T-cell (primary cell): ENCODE measurements at places on chromosomes 5 and 9. TPM values are rescaled to one million over a fixed set of nuclear protein-coding genes. Genes with fewer than 3 reads are reported as not detected.
A peak's percentile ranks its signal among the peaks of the same experiment; 100 is the strongest.

DNA sequence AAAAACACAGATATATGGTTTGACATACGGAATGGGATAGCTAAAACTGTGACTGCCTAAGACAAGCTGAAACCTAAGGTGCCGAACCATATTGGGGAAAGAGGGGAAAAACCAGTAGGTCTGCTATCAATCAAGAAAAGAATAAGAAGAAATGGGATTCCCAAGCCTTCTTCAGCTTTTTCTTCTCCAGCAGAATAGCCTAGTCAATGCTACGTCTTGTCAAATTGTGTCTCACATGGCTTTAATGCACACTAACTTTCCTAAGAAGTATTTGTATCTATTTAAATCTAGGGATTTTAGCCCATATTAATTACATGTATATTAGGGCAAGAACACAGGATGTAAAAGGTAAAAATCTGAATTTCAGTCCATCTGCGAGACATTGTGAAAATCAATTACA, 797 bp upstream of the FBXO38 start:
- no peak for DNase-seq
- H3K27me3 ChIP-seq: no peaks in the 10 kb centered on the region
- no peaks in the 10 kb centered on the region for H3K36me3 ChIP-seq
- H3K4me1 ChIP-seq: peaks cover 41% of the 10 kb centered on the region
- H3K27ac ChIP-seq: peak overlapping the region; percentile 94

- peaks cover 51% of the 10 kb centered on the region for H3K4me1 ChIP-seq
- no peaks in the 10 kb centered on the region for H3K36me3 ChIP-seq
- no peak overlapping the region for H3K4me3 ChIP-seq
- DNase-seq: no peak
Observed at GRCh38 chr5:10635257-10635866, 71.5 kb downstream of the ANKRD33B start.

DNA sequence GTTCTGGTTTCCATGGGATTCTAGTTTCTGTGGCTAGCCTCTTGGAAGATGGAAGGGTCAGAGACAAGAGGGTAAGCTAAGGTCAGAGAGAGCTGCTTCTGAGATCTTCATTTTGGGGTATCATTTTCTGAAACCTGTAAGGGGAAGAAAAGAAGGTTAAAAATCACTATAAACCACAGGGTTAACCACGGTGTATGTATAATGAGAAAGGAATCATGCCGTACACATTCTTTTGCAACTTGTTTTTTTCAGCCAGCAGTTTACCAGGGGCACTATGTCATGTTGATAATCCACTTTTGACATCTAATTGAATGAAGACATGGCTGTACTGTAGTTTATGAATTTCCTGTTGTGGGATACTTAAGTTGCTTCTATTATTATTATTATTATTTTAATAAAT, 164.4 kb downstream of the FOCAD start:
- no peaks in the 10 kb centered on the region for H3K4me1 ChIP-seq
- no peak overlapping the region for H3K27ac ChIP-seq
- DNase-seq: no peak
- H3K36me3 ChIP-seq: no peaks in the 10 kb centered on the region
- H3K27me3 ChIP-seq: no peaks in the 10 kb centered on the region

GRCh38 chr9:2418619-2419018, 203.0 kb upstream of the VLDLR start:
- no peaks in the 10 kb centered on the region for H3K4me1 ChIP-seq
- no peak overlapping the region for H3K27ac ChIP-seq
- no peaks in the 10 kb centered on the region for H3K36me3 ChIP-seq

PHYHD1 gene
- total RNA-seq: 0.53 TPM

HEMGN gene
- 1.7 TPM for total RNA-seq
